ENCODE measurements at places on chromosomes 3 and 15. TPM values are rescaled to one million over a fixed set of nuclear protein-coding genes. Genes with fewer than 3 reads are reported as not detected.

B3GNT5 gene
- 38.2 TPM for total RNA-seq

CDC25A gene
- total RNA-seq, result 25.3 TPM

LDHAL6B gene
- not detected for total RNA-seq

GRAMD2A gene
- 0.72 TPM for total RNA-seq

C3orf22 gene
- total RNA-seq, result not detected

CCK gene
- not detected for total RNA-seq

SLC22A13 gene
- total RNA-seq, result 0.22 TPM

SHC4 gene
- total RNA-seq, result 0.53 TPM

GRM2 gene
- total RNA-seq, result under 0.01 TPM

VIPR1 gene
- 3.2 TPM for total RNA-seq

SAMMSON gene
- not detected for total RNA-seq

ALG1L2 gene
- total RNA-seq, result 0.27 TPM

DOCK3 gene
- total RNA-seq, result 0.14 TPM

GXYLT2 gene
- 2.0 TPM for total RNA-seq

TYRO3 gene
- total RNA-seq, result 10.4 TPM

BBX gene
- total RNA-seq, result 108 TPM

SAXO2 gene
- total RNA-seq, result 0.40 TPM

PRC1 gene
- 268 TPM for total RNA-seq

MYRIP gene
- total RNA-seq, result 29.0 TPM

SENP8 gene
- 1.9 TPM for total RNA-seq

DPPA4 gene
- total RNA-seq, result not detected

TMC3 gene
- not detected for total RNA-seq

TRIP4 gene
- total RNA-seq, result 19.3 TPM

MUC20 gene
- total RNA-seq, result not detected

ADIPOQ gene
- total RNA-seq, result not detected

C3orf33 gene
- 2.4 TPM for total RNA-seq

CLEC3B gene
- total RNA-seq, result not detected

CCR8 gene
- not detected for total RNA-seq

SEMA3B gene
- 0.40 TPM for total RNA-seq

ANKUB1 gene
- not detected for total RNA-seq

PLSCR4 gene
- 129 TPM for total RNA-seq

ADAMTSL3 gene
- total RNA-seq, result under 0.01 TPM

TRH gene
- not detected for total RNA-seq

RLBP1 gene
- not detected for total RNA-seq

Data from thoracic aorta endothelial cell (primary cell).